ENCODE measurements at places on chromosomes 11 and 22. TPM values are rescaled to one million over a fixed set of nuclear protein-coding genes. Genes with fewer than 3 reads are reported as not detected.

DNA sequence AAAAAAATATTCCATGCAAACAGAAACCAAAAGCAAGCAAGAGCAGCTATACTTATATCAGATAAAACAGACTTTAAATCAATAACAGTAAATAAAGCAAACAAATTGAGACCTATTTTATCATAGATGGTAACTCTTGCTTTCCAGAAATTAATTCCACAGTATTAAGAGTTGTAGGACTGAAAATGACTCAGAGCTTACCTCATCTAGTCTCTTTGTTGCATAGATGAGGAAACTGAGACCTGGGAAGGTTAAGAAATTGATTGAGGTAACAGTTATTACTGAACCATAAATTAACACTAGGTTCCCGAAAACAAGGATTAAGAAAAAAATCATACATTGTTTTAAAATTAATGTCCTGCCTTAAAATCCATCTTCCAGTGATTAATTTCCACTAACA is 123.8 kb downstream of the PLEKHA7 start:
- DNase-seq, result no peak

- DNase-seq, result no peak
Observed at GRCh38 chr11:41382927-41383326, 76.5 kb downstream of the LRRC4C start.

GRCh38 chr22:43488937-43489336 is 77.1 kb downstream of the MPPED1 start:
- no peak for DNase-seq

- no peak for DNase-seq
Observed at GRCh38 chr11:17408641-17409040, 20.2 kb upstream of the KCNJ11 start.

The SYT8 gene
- polyA plus RNA-seq, result 0.36 TPM

- DNase-seq, result peak; percentile 16
Observed at GRCh38 chr11:115317277-115318185, 186.7 kb downstream of the CADM1 start.

DNA sequence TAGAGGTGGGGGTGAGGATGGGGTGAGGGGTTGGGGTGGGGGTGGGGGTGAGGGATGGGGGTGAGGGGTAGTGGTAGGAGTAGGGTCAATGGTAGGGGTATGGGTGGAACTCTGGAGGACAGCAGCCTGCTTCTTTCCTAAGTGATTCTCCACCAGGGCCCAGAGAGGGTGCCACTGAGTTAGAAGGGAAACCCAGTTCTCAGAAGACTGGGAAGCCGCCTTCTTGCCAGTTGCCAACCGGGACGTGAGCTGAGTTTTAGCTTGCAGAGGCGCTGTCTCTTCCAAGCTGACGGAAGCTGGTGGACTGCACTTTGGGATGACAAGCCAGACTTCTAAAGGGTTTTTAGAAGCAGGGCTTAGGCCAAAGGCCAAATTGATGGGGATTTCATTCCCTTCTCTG is 104.4 kb downstream of the NAT10 start:
- DNase-seq, result no peak

The PICALM gene
- polyA plus RNA-seq, result 217 TPM

The FOLR3 gene
- 1.8 TPM for polyA plus RNA-seq

DNA sequence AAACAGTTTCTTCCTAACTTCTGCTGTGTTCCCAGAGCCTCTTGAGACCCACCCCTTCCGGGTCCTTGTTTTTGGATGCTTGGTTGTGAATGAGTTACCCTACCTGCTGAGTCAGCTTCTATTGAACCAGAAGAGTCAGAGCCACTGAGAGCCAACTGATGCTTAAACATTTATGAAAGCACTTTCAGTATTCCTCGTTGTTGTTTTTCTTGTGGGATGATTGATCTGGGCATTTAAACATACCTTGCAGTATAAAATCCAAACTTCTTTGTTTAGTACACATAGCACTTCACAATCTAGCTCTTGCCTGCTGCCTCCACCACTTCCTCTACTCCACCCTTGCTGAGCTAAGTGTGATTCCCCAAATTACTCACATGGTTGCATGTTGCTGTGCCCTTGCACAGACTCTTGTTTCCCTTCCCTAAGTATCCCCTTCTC is 5.5 kb downstream of the PRSS23 start:
- DNase-seq, result no peak

- DNase-seq, result no peak
Observed at GRCh38 chr11:852762-853161, 10.1 kb downstream of the TSPAN4 start.

- DNase-seq, result no peak
Observed at GRCh38 chr11:17489751-17490150, 13.1 kb upstream of the ABCC8 start.

DNA sequence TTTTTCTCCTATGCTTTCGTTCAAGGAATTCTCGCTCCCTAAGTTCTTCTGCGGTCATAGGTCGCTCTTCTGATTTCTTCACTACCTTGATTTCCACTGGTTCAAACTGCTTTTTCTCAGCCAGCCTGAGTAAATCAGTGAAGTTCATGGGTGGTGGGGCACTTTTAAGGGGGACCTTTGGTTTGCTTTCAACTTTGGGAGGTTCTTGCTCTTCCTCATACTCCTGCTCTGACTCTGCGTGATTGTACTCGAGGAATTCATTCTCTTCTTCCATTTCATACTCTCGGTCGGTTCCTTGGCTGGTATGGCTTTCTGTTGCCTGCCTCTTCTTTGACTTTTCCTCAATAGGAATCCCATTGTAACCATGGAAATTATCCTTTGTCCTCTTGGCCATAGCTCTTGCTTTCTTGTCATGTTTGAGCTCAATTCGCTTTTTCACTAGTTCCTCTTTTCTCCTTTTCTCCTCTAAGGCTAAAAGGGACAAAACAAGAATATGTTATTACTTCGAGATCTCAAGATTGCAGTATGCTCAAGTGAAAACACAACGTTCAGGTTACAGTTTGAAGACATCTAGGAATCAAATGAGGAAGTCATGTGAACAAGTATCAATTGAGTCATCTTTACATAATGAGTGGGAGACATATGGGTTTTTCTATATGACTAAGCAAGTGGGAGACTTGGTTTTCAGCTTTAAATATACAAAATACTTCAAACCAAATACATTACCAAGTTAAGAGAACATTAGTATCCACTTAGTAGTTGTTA is 16.2 kb downstream of the MISFA start:
- no peak for DNase-seq

GRCh38 chr22:43697894-43698293 is 114.2 kb downstream of the EFCAB6 start:
- DNase-seq, result no peak

DNA sequence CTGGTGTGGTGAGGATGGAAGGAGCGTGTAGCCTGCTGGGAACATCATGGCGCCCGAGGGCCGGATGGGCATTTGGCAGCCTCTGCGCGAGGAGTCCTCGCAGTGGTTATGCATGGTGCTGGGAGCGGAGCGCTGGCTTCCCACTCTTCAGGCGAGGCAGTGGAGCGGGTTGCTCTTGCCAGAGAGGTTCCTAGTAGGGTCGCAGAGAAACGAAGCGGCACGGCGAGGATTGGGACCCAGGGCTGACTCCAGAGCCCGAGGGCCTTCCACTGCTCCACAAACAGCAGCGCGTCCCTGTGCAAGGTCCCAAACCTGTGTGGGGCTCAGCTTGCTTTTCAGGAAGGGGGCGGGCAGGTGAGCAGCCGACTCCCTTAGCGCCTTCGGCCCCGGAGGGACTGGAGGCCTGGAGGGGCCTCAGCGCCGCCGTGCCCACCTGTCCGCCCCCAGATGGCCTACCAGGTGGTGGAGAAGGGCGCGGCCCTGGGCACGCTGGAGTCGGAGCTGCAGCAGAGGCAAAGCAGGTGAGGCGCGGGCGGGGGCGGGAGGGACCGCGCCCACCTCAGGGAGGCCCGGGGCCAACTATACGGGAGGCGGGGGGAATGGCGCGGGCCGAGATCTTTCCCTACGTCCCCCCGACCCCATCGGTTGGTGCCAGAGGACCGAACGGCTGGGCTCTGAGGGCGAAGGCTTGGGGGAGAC is 7.2 kb downstream of the ATG16L2 start:
- DNase-seq, result no peak

- DNase-seq, result no peak
Observed at GRCh38 chr11:70892889-70893288, 359.5 kb downstream of the SHANK2 start.

GRCh38 chr11:117819096-117820040 is 5.2 kb downstream of the FXYD2 start:
- peak; percentile 81 for DNase-seq

DNA sequence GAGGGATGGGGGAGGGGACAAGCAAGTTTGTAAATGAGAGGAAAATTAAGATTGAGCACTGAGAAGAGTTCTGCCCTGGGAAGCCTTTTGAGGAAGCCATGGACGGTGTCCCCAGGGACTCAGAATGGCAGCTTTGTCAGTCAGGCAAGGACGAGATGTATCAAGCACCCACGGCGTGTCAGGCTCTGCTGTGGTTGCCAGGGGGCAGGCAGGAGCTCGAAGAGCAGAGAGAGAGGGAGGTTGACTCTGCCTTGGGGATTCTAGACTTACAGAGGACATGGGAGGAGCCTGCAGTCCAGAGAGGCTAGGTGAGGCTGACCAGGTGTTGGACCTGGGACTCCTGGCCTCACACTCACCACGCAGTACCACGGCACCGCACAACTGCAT is 29.1 kb upstream of the SYT7 start:
- no peak for DNase-seq

The KCNQ1OT1 gene
- 2.9 TPM for polyA plus RNA-seq

- no peak for DNase-seq
Observed at GRCh38 chr11:12241401-12241800, 131.0 kb downstream of the MICAL2 start.

The OR5W2 gene
- polyA plus RNA-seq, result not detected

- no peak for DNase-seq
Observed at GRCh38 chr11:60502221-60502775, 9.7 kb downstream of the MS4A12 start.

GRCh38 chr22:20948989-20949388 is 18.1 kb upstream of the AIFM3 start:
- no peak for DNase-seq

GRCh38 chr22:35450824-35451569 is 51.1 kb downstream of the MCM5 start:
- DNase-seq, result no peak

GRCh38 chr22:23858484-23858815 is 775 bp downstream of the SLC2A11 start:
- DNase-seq, result no peak

- DNase-seq, result no peak
Observed at GRCh38 chr11:42521994-42522393, 789.8 kb upstream of the API5 start.

DNA sequence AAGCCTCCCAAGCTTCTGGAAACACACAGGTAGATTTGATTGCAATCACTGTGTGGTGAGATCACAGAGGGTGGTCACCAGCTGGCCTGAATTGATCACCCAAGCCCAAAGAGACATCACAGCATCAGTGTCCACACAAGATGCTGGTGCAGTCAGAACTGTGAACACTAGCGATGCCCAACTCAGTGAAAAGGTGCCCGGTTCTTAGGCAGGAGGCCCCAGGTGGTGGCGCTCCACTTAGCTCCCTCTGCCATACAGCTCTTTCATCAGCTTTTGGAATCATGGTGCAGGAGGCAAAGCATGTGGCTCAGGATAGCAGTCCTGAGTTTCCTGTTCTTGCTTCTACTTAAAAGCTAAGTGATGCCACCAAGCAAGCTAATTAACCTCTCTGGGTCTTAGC is 11.1 kb downstream of the DGCR2 start:
- DNase-seq, result no peak

The OR4C12 gene
- polyA plus RNA-seq, result not detected

DNA sequence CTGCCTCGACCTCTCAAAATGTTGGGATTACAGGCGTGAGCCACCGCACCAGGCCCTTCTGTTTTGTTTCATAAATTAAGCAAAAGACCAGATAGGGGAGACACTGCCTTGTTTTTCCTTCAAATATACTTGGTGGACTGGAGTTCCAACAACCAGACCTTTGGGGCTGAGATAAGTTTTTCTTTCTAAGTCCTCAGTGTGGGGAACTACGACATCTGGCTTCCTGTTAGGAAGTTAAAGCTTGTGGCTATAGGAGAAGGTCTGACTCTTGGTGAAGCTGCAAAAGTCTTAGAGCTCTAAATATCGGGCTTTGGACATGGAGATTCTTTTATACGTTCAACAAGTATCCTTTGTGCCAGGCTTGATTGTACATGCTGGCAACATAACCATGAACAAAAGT is 64.1 kb upstream of the EED start:
- no peak for DNase-seq

Data from right lung (tissue), 10 donors.